ENCODE measurements at places on chromosomes 7 and 10.

DNA sequence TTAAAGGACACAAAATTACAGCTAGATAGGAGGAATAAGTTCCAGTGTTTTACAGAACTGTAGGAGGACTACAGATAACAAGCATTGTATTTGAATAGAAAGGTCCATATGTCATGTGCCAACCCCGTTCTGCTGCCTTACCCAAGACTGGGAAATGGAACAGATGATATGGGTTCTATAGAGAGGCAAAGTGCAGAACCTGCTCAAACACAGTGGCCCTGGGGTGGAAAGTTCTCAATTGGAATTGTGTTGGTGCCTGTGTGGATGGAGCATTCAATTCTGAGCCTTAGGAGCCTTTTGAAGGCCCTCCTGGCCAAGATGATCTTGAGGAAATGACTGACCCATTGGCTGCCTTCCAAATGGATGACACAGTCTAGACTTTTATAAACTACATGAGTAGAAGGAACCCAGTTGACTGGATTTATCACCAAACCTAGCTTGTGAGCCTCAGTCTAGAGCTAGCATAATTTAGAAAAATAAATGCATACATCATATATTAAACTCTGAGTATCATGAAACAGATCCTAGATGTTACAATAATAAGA, 4.1 kb upstream of the PRSS1 start:
- DNase-seq = no peak

- no peak for DNase-seq
Measured at GRCh38 chr10:94303929-94304328, 58.8 kb downstream of the NOC3L start.

DNA sequence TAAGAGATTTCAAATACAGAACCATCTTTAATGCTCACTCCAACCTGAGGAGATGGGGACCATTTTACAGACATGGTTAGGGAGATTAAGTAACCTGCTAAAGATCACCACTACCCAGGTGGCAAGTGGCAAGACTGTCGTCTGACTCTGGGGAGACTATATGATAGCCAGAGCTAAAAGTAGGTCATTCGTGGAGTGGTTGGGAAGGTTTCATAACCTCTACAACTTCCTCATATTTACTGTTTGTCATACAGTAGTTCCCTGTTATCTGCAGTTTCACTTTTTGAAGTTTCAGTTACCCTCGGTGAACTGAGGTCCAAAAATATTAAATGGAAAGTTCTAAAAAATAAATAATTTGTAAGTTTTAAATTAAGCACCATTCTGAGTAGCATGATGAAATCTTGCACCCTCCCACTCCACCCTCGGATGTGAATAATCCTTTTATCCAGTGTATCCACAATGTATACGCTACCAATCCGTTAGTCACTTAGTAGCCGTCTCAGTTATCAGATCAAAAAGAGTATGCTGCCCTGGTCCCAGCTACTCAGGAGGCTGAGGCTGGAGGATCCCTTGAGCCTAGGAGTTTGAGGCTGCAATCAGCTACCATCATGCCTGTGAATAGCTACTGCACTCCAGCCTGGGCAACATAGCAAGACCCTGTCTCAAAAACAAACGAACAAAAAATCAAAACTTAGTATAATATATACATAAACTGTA, 14.9 kb upstream of the LGI1 start:
- DNase-seq = no peak

DNA sequence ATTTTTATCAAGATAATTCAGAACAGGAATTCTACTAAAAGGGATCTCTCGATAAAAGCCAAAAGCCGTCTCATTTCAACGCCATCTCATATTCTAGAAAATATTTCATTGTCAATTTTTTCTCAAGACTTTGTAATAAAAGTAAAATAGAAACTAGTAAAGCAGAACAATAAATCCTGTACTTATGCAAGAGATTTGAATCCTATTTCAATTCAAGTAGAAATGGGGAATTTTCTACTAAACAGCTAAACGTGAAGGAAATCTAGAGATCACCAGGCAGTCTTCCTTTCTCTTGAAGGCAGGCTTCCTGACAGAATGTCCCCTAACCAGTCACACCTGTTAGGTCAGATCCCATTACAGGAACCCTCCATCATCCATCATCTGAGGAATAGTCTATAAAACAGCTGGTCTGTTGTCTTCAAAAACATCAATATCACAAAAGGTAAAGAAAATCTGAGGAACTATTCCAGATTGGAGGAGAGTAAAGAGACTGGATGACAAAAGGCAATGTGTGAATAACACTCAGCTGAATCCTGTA, 23.7 kb downstream of the USP6NL start:
- DNase-seq = no peak

DNA sequence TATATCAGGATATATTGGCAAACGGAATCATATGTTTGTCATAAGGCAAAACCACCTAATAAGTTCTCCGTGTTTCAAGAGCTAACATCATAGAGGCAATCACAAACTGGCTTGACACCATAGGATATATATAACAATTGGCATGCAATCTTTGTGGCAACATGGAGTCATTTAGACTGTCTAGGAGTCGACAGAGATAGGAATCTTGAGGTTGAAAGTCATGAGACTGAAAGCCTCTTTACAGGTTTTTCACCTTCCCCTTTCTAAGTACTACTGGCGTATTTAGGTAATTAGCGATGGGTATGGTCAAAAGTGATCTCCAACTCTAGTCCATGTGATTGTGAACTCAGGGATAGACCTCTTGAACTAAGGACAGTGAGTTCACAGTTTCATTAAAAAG, 63.7 kb downstream of the THSD7A start:
- no peak for DNase-seq

DNA sequence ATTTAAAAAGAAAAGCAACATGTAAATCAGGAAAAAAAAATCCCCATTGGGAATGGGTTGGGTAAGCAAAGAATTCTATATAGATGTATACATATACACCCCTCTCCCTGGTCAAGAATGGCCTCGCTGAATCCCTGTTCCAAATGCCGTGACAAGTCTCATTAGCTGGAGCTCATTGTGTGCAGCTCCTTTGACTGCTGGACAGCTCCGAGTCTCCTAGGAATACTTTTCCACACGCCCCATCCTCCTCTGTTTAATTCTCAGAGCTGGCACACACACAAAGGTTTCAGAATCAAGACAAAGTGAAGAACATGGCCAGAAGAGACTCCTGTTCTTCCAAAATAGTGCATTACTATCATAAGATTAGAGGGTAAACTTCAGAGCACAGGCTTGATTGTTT, 130.9 kb upstream of the MKLN1 start:
- no peak for DNase-seq

- DNase-seq = no peak
Measured at GRCh38 chr10:9238041-9238440, 1183.6 kb downstream of the GATA3 start.

GRCh38 chr7:90298145-90299038, 22.7 kb downstream of the FAM237B start:
- no peak for DNase-seq

DNA sequence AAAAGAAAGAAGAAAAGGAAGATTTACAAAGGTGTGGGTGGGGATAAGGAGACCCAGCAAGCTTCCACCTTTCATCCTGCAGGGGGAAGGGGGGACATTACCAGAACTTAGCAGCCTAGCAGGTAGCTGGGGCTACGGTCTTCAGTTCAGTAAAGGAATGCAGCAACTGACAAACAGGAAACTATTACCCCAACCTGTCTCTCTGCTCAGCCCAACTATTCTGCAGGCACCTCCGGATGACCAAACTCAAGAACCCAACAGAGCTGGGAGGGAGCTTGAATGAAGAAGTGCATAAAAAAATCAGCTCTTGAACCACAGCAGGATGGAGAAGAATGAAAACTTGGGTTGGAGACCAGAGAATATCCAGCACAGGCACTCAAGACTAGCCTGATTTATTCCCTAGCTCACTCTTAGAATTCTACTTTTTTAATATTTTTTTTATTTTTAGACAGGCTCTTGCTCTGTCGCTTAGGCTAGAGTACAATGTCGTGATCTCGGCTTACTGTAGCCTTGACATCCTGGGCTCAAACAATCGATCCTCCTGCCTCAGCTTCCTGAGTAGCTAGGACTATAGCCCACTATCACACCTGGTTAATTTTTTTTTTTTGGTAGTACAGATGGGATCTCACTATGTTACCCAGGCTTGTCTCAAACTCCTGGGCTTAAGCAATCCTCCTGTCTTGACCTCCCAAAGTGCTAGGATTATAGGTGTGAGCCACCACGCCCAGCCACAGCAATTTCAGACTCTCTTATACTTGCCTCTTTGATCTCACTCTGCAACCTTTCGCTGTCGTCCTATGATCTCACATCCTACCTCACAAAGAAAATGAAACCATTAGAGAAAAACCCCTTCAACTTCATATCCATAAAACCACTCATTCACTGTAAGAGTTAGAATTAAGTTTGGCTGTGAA, 18.5 kb upstream of the C10orf67 start:
- no peak for DNase-seq

DNA sequence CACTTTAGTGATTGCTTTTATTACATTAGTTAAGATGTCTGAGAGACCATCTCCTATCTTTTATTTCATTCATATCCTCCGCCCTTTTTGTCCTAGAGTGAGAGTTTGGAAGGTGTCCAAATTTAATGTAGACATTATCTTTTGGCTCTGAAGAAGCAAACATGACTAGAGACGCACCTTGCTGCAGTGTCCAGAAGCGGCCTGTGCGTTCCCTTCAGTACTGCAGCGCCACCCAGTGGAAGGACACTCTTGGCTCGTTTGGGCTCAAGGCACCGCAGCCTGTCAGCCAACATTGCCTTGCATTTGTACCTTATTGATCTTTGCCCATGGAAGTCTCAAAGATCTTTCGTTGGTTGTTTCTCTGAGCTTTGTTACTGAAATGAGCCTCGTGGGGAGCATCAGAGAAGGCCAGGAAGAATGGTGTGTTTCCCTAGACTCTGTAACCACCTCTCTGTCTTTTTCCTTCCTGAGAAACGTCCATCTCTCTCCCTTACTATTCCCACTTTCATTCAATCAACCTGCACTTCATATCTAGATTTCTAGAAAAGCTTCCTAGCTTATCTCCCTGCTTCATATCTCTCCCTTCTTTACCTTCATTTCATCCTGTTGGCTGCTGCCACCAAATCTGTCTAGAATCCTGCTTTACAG, 10.4 kb upstream of the CLCN1 start:
- no peak for DNase-seq

- no peak for DNase-seq
Measured at GRCh38 chr7:2018569-2019460, 213.9 kb downstream of the MAD1L1 start.

DNA sequence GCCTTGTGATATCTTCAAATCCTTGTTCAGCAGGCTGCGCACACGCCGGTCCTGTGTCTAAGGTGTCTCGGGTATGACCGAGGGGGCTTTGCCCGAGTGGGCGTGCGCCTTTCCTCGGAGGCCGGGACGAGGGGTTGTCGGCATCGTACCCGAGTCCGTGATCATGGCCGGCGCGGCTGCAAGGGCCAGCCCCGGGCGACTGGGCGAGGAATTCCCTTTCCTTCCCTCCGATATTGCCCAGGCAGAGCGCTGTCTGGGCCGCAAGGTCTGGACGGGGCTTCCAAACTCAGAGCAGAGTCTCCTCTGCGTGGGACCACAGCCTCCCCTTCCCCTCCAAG, 59.7 kb downstream of the ZNF467 start:
- no peak for DNase-seq

DNA sequence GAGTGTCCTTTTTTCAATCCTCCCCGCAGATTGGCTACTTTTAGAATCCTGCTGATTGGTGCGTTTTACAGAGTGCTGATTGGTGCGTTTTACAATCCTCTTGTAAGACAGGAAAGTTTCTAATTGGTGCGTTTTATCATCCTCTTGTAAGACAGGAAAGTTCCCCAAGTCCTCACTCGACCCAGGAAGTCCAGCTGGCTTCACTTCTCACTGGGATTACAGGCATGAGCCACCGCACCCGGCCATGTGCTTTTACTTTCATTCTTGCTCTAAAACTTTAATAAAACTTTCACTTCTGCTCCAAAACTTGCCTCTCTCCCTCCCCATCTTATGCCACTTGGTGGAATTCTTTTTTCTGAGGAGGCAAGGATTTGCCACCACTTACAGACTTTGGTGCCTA, 17.0 kb upstream of the WAPL start:
- DNase-seq = no peak

- DNase-seq = no peak
Measured at GRCh38 chr7:117661328-117661727, 181.5 kb downstream of the CFTR start.

GRCh38 chr7:28083164-28083997, 97.2 kb downstream of the JAZF1 start:
- DNase-seq = no peak

- no peak for DNase-seq
Measured at GRCh38 chr10:69345890-69346474, 67.7 kb downstream of the HK1 start.

DNA sequence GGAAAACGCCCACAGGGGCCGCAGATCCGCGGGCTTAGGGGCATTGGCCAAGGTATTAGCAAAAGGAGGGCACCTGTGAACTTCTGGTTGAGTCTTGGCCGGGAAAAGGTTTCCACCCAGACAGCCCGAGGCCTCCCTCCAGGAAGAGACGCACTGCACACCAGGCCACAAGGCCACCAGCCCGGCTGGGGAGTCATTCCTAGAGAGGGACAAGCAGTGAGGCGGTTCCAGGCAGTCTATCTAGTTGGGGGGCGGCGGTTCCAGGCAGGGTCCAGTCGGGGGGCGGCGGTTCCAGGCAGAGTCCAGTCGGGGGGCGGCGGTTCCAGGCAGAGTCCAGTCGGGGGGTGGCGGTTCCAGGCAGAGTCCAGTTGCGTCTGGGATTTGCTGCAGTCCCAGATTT, 518.5 kb downstream of the GLRX3 start:
- DNase-seq = no peak

DNA sequence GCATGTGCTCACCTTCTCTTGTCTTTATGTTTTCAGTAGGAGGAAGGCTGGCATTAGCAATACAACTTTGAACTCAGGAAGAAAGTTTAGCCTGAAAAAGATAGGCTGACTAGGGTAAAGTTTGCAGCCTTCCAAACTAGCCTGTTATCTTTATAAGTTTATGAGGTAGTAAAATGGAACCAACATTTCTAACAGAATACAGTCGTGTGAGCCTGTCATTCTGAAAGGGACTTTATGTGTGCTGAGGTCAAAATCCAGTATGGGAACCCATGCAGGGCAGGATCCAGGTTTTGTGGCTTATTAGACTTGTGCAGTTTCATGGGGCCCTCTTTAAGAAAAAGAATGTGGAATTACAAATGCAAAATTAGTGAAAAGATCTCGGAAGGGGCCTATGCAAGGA, 201.0 kb upstream of the PRPS1L1 start:
- no peak for DNase-seq

DNA sequence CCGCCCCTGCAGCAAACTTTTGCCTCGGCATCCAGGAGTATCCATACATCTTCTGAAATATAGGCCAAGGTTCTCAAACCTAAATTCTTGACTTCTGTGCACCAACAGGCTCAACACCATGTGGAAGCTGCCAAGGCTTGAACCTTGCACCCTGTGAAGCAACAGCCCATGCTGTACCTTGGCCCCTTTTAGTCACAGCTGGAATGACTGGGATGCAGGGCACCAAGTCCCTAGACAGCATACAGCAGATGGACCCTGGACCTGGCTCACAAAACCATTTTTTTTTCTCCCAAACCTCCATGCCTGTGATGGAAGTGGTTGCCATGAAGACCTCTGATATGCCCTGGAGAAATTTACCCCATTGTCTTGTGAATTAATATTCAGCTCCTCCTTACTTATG, 233.8 kb upstream of the KCND2 start:
- no peak for DNase-seq

DNA sequence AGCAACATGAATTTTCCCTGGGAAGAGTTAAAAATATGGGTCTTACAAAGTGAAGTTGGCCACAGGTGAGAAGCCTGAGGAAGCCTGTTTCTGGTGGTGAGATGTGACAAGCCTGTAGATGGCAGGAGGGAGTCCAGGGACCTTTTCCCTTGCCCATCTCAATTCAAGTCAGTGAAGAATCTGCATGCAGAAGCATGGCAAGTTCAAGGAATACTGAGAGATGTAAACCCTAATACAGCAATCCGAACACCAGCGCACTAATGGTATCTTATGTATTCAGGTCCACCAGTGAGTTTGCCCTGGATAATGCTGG, 73.6 kb downstream of the RHOBTB1 start:
- DNase-seq = no peak

Data from cortex of kidney (tissue), 1 donor.